ENCODE measurements at places on chromosomes 11 and 22. TPM values are rescaled to one million over a fixed set of nuclear protein-coding genes. Genes with fewer than 3 reads are reported as not detected.

DNA sequence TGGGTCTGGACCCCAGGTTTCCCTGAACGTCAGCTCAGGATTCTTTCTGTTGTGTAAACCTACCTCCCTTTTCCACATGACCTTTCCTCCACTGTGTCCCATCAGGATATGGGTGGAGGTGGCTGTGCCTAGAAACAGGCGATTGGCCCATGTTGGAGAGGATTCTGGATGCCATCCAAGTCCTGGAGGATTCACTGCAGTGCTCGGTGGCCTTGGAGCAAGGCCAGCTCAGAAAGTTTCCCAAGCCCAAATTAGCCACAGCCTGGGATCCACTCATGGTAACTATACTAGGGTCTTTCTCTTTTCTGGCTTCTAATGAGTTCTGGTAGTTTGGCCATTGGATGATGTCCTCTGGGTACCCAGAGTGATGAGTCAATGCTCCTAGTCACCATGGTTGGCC lies 141.6 kb downstream of the SNX19 start:
- no peaks in the 10 kb centered on the region for H3K27me3 ChIP-seq
- H3K4me3 ChIP-seq: no peak overlapping the region
- H3K4me1 ChIP-seq: no peaks in the 10 kb centered on the region
- DNase-seq: no peak
- H3K27ac ChIP-seq: no peak overlapping the region

The HEPHL1 gene
- not detected for total RNA-seq

DNA sequence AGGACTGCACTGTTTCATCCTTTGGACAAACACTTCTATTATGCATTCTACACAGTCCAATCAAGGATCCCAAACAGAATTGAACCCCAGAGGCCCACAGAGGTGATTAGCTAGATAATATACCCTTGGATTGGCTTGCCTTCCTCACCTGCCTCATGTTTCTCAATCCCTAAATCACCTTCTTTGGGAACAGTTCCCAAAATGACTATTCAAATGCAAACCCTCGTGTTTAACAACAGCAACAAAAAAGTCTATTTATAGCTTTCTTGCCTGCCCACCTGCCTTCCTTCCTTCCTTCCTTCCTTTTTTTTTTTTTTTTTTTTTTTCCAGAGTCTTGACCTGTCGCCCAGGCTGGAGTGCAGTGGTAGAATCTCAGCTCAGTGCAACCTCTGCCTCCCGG lies 180.0 kb downstream of the CNTN5 start:
- DNase-seq: no peak
- H3K27ac ChIP-seq: no peak overlapping the region
- no peak overlapping the region for H3K4me3 ChIP-seq

The SERHL2 gene
- 0.69 TPM for total RNA-seq

The USH1C gene
- not detected for total RNA-seq

GRCh38 chr11:30889143-30889794 lies 303.1 kb upstream of the MPPED2 start:
- H3K36me3 ChIP-seq: no peaks in the 10 kb centered on the region
- H3K27me3 ChIP-seq: no peaks in the 10 kb centered on the region
- no peak for DNase-seq
- no peak overlapping the region for H3K4me3 ChIP-seq
- H3K27ac ChIP-seq: no peak overlapping the region

The P4HA3 gene
- not detected for total RNA-seq

The SNRPD3 gene
- total RNA-seq: 111 TPM

GRCh38 chr11:45615182-45615792 lies 50.1 kb downstream of the CHST1 start:
- DNase-seq: no peak
- no peaks in the 10 kb centered on the region for H3K36me3 ChIP-seq
- H3K4me1 ChIP-seq: no peaks in the 10 kb centered on the region
- no peak overlapping the region for H3K4me3 ChIP-seq
- no peak overlapping the region for H3K27ac ChIP-seq

- no peaks in the 10 kb centered on the region for H3K36me3 ChIP-seq
- no peak overlapping the region for H3K4me3 ChIP-seq
- no peaks in the 10 kb centered on the region for H3K4me1 ChIP-seq
- H3K27me3 ChIP-seq: no peaks in the 10 kb centered on the region
These were observed 12.7 kb downstream of the LIPT2 start for GRCh38 chr11:74480688-74481417.
